ENCODE measurements at places on chromosomes 2 and 18.
A peak's percentile ranks its signal among the peaks of the same experiment; 100 is the strongest.

- DNase-seq, result no peak
Measured at GRCh38 chr18:79608999-79609461, 70.6 kb upstream of the CTDP1 start.

DNA sequence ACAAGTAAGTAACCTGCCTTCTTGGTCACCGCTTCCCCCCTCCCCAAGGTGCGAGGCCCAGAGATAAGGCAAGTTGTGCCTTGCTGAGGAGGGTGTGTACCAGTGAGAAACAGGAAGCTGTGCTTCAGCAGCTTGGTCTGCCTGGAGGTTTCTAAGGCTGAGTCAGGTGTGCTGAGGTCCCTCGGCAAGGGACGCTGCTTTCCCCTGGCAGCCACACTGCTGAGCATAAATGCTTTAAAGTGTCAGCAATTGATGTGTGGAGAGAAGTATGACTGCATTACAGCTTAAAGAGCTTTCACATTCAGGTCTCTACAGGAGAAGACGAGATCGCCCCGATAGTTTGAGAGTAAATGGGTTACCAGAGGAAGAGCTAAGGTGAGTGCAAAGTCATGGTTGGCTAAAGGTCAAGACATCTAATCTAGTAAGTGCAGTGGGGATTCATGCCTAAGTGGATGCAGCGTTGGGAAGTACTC is 86.9 kb downstream of the LIMS1 start:
- DNase-seq, result no peak

DNA sequence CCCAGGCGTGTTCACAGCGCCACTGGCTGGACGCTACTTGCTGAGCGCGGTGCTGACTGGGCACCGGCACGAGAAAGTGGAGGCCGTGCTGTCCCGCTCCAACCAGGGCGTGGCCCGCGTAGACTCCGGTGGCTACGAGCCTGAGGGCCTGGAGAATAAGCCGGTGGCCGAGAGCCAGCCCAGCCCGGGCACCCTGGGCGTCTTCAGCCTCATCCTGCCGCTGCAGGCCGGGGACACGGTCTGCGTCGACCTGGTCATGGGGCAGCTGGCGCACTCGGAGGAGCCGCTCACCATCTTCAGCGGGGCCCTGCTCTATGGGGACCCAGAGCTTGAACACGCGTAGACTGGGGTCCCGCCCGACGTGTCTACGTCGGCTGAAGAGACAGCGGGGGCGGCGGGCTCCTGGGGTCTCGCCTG is 891 bp upstream of the KHK start:
- DNase-seq, result no peak

DNA sequence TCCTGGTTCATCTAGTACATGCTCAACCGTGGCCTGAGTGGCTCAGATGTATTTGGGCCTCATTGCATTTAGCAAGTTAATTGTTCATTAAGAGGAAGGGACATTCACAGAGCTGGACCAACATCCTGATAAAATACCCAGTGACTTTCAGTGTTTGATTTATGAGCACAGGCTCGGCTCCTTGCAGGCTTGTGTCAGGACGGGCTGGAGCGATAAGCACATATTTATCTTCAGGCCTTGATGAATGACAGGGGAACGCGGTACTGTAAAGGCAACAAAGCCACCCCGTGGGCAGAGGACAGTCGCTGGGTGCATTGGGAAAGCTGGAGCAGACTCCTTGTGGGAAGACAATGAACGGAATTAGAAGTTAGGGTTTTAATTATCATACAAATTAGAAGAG is 548.6 kb upstream of the HS6ST1 start:
- no peak for DNase-seq

DNA sequence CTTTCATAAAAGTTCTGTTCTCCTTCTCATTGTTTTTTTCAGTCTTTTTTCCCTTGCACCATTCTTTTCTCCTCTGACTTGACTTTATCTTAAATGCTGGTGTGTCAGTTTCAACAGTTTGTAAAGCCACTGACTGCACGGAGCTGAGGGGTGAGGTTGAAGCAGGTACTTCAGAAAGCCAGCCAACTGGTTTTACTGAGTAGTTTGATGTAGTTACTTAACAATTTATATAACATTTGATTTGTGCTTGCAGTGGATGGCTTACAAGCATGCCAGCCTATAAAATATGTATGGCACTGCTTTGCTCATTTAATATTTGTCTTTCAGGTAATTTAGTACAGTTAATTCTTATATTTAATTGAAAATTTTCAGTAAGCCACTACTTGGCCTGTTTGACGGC is 55.4 kb downstream of the FAM171B start:
- DNase-seq, result no peak

DNA sequence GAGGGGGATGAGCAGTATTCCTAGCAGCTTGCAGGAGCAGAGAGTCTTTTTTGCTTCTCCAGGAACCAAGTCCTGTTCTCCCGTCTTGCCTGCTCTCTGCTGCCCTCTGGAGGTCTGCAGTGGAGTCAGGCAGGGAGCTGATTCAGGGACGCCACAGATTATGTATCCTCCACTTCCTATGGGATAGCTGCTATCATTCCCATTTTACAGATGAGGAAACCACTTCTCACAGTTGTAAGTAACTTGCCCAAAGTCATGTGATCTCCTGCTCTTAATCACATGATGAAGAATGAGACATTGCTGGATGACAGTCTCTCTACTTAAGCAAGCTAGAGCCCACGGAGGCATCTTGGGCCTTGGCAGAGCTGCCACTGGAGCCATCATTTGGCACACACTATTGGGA is 8.3 kb downstream of the SLC4A5 start:
- DNase-seq, result peak; percentile 72

DNA sequence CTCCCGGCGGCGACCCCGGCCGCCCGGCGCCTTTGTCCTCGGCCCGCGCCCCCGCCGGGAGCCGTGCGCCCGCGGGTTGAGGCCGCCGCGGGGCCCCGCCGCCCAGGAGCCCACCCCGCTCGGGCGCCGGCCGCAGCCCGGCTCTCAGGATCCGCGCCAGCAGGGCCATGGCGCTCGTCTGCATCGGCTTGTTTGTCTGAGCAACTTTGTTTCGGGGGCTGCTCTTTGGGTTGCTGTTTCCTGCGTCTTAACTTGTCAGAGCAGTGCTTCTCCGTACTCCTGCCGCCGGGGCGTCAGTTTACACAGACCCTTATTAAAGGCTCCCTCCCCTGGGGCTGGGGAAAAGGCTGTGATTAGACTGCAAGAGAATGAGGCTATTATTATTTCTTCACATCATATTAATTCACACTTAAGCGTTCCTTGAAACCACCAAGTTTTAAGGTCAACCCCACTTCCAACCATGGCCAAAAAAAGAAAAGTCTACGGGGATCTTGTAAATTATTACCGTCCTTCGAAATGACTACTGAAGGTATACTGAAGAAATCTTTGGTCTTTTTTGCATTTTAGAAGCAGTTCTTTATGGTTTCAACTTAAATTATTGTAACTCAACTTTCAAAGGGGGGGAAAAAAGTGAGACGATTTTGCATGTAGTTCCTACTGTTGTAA is at the start of gene CYP27C1:
Gene CYP27C1, minus strand, starts transcription at position 198 of the 666 bp plus-strand sequence. Its CDS starts 29 bp downstream, at position 169.
- peak; percentile 20 for DNase-seq

DNA sequence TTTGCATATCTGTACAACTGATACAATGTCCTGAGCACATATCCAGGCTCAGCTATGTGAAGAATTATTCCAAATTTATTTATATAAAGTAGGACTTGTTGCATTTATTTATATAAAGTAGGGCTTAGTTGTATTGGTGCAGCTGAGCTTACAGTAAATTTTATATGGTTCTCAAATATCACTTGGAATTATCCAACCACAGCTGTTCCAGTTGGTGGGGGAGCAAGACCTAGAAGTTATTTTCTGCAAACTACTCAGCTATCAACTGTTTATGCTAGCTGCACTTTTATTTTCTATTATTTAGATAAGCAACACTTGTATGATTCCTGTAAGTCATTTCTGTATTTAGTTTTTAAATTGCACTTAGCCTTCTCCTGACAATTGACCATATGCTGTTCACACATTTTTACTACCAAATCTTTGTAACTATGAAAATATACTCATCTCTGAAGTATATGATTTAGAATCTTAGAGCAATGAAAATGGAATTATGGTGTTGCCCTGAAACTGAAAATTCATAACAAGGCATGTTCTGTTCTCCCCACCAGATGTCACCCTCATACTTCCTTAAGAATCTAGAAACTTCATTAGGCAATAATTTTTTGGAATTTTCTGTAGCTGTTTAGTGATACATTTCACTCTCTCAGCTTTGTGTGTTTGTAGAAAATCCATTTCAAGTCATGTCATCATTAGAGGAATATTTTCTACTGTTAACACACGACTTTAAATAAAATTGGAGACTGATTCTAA is 157.0 kb upstream of the CBLN2 start:
- no peak for DNase-seq

DNA sequence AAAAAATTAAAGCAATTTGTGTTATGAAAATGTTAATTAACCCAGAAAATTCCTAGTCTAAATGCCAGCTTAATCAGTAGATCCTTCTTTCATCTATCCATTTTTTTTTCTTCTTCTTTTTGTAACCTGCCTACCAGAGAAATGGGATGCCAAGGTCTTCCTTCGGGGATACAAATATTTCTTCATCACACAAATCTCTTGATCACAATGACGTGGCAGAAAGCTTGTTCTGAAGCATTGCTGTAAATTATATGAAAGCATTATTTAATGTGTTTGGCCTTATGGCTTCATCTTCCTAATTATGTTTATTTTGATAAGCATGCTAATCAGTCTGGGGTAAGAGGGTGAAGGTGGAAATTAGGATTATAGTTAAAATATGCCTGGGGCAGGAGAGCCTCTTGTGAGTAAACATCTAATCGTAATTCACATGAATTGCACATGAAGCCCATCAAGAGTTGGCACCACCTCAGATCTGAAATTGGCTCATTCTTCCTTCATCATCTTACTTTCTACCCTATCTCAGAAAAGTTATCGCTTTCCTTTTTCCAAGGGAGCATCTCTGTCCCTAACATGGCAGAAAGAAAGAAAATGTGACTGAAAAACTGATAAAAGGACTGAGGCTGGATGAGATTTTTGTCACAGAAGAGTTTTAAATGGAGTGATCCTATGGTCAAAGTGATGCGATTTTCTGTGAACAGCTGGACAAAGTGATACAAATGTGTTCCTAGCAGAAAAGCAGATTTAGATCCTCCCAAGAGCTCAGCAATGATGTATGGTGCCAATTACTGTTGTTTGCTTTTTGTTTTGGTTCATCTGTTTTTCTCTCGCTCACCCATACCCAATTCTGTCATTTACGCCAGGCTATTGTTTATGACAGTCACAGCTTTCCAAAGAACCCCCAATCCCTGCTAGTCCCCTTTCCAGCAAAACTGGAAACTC is 76.9 kb upstream of the PMAIP1 start:
- DNase-seq, result no peak

DNA sequence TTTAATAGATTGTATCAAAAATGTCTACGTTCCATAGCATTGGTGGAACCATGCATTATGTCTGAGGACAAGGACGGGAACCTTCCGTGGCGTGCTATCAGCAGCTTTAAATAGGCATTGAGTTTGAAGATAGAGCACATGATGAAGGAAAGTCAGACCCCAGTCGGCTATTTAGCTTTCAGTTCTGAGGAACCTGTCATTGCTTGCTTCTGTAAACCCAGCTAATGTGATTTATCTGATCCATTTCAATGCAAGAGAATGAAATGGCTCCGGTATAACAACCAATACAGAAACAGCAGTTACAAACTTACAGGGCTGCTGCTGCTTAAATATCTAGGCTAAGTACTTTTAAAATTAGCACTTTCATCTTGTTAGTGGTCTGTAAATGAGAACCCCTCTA is 503.3 kb downstream of the RNF144A start:
- no peak for DNase-seq

DNA sequence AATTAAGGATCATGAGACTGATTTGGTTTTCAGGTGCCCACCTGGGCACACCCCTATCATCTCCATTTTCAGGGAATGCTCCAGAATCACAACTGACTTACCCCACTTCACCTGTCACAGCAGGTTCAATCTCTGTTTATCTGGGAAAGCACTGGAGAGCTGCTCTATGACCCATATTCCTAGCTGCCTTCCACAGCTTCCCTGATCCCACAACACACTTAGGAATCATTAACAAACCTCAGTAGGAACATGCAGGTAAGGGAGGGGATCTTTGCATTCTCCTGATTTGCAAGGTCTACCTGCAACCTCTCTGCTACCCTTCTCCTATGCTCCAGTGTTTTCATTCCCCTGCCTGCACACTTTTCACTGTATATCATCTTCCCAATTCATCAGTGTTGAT is 18.7 kb upstream of the FABP1 start:
- no peak for DNase-seq

DNA sequence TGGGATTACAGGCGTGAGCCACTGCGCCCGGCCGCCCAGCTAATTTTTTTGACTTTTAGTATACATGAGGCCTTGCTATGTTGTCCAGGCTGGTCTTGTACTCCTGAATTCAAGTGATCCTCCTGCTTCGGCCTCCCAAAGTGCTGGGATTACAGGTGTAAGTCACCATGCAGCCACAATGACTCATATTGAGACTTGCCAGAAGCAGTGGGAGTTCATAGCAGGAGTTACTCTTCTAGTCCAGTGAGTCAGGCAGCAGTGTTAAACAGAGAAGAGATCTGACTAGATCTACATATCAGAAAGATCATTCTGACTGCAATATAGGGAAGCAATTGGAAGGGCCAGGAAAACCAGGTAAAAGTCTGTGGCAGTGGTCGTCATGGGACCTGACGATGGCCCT is 1.5 kb upstream of the FLACC1 start:
- no peak for DNase-seq

DNA sequence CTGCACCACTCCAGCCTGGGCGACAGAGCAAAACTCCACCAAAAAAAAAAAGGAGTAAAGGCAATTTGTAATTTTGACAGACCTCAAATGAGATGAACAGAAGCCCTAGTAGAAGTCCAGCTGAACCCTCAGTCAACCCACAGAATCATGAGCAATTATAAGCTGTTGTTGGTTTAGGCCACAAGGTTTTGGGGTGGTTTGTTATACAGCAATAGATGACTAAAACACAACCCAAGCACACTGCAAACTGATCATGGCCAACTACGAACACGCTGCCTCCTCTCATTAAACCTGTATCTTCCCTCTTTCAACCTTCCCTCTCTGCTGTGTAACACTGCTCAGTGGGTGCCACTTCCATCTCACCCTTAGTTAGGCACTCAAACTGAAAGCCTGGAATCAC is 22.1 kb downstream of the AAK1 start:
- DNase-seq, result no peak

DNA sequence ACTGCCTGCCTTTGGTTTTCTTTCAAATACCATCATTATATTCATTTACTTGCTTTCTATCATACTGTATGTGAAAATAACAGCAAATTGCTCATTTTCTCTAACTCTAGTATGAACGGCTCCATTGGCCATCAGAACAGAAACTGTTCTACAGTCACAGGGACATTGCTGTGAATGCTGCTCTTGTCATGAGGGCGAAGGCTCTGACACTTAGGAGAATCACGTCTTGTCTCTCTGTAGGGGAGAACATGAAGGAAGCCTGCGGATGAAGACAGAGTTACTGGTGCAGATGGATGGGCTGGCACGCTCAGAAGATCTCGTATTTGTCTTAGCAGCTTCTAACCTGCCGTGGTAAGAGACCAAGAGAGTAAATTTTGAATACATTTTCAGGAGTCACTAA is 41.7 kb upstream of the ELOA2 start:
- no peak for DNase-seq

DNA sequence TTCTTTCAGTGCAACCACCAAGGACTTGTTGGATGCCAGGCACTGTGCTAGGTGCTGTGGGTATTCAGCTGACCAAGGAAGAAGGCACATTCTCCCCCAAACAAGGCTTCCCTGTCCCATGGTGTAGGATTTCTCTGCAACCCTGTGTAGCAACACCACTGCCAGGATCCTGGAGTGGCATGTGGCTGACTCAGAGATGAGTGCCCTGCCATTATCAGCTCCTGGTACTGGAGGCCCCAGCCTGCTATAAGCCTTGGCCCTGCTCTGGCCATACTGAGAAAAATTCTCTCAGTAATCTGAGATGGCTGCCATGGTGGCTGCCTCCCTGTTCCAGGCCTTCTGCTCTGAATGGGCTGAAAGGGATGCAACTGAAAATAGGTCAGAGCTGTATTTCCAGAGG is 4.3 kb downstream of the SMYD5 start:
- DNase-seq, result no peak

Measured in progenitor cell of endocrine pancreas (in vitro differentiated cells).